ENCODE measurements at places on chromosomes 4 and X.

DNA sequence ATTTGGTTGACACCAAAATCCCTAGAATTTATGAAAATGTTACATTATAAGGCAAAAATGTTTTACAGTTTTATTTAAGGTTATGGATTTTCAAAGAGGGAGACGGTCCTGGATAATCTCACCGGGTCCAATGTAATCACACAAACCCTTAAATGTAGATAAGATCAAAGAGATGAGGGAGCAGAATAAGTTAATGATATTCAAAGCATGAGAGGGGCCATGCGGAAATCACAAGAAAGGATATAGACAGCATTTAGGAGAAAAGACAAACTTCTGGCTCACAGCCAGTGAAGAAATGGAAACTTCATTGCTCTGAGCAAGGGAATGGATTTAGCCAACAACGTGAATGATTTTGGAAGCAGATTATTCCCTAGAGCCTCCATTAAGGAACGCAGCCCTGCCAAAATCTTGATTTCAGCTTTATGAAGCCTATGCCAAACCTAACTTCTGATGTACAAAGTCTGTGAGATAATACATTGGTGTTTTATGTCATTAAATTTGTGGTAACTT is 684.4 kb upstream of the GNPDA2 start:
- DNase-seq: no peak

GRCh38 chrX:42739258-42739657 is 38.7 kb downstream of the PPP1R2C start:
- DNase-seq: no peak

- DNase-seq: no peak
Observed at GRCh38 chrX:79130857-79131256, 13.6 kb upstream of the GPR174 start.

DNA sequence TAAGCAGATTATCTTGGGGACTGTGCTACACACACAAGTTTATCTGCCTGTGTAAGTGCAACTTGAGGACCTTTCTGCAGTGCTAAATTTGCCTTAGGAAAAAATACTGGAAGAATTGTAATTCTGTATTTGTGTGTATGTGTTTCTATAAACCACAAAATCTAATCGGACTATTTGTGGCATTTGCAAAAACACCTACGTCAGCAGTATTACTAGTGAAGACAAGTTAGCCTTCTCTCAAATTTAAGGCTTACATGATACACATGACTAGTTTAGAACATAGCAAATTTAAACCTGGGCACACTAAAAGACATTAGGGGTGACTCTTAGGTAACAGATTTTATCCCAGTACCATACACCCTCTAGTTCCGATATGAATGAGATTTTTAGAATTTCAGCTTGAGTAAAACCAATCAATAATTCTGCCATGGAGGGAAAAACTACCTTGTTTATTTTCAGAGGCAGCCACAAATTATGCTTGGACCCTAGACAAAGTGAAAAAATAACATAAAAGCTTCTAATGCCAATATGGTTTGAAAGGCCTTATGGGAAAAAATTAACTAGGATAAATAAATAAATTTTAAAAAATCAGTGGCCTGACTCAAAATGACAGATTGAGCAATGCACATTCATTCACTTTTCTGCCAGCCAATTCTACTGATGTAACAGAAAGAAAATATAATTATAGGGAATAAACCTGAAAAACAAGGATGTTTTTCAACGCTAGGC is 176.4 kb downstream of the SNCA start:
- no peak for DNase-seq

- DNase-seq: no peak
Observed at GRCh38 chrX:23365541-23365940, 30.9 kb downstream of the PTCHD1 start.

DNA sequence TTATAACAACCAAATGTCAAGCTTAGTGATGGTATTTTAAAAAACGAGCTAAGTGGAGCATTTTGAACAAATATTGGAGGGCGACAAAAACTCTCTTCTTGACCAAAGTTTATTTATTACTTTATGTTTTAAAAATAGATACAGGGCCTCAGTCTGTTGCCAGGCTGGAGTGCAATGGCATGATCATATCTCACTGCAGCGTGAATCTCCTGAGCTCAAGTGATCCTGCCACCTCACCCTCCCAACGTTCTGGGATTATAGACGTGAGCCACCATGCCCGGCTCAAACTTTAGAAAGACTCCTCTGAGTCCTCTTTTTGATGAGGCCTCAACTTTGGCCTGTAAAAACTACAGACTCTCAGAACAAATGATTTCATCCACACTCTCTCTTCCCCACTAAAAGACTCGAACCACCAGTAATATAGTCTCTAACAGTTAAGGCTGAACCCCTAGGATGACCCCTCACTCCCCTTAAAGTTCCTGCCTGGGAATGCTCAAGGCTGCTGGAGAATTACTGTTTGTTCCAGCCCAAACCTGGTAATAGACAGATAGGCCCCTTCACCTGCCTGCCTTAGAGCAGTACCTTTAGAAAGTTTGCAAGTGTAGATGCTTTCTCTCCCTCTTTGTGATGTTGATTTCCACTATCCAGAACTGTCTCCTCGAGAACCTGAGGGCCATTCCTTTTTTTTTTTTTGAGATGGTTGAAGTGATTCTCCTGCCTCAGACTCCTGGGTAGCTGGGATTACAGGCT is 55.3 kb upstream of the HPSE start:
- DNase-seq: no peak

DNA sequence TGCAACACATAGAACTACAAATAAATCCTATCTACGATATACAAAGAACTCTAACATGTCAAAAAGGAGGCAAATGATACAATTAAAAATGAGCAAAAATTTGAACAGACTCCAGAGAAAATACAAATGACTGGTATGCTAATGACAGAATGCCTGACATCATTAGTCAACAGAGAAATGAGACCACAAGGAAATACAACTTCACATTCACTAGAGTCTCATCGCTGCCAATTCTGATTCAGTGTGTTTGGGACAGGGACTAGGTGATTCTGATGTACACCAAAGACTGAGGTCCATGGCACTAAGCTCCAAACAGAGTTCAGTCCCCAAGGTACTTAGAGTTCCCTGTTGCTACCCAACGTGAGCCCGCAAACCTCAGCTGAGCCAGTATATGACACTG is 23.4 kb downstream of the SLC2A9 start:
- no peak for DNase-seq

DNA sequence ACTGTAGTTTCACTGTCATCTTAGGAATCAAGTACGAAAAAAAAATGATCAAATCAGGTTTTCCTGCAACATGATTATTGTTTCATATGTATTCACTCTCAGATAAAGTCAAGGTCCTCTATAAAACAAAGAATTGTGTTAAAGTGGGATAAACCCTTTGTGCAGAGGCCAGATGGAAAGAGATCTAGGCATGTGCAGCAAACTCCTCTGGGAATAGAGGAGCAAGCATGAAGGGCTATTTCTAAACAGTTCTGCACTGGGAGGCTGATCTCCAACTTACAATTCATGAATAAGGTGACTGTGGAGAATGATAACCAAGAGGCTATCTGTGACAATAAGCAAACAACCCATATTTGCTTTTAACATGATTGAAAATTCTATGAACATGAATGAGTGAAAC is 2.4 kb upstream of the WDFY3 start:
- DNase-seq: no peak

GRCh38 chr4:166838975-166839614 is 395.2 kb downstream of the SPOCK3 start:
- no peak for DNase-seq

- DNase-seq: no peak
Observed at GRCh38 chr4:78568640-78569305, 17.2 kb downstream of the ANXA3 start.
